Activated T-helper 9 cell treated with anti-CD3 and anti-CD28 coated beads, Interleukin-2, amount 50 U/mL, for 16 hours (primary cell): ENCODE measurements at places on chromosomes 12 and 14.

DNA sequence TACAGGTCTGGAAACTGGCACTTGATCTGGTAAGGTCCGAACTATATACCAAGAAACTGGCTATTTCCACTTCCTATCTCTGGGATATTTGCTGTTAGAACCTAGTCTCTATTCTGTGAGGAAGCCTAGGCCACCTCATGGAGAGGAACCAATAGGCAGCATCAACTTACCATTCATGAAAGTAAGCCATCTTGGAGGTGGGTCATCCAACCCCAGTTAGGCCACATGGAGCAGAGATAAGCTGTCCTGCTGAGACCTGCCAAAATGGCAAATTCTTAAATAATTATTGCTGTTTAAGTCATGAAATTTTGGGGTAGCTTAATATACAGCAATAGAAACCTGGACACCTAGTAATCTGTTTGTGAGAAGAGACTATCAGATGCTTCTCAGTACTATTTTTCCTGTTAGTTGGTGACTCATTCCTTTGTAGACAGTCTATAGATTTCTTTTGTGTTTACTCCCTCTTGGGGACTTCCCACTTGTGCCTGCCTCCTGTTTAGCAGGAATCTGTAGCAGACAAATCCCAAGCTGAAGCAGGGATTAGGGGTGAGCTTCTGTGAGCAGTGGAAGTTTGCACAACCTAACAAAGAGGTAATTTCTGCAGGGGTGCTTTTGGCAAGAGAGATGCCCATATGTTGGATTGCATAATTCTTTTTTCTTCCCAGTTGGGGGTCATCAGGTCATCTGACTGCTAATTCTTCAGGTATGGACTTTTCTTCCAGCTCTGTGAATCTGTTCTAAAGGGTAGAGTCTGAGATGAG is 136.8 kb downstream of the IGF1 start:
- no peak for DNase-seq

DNA sequence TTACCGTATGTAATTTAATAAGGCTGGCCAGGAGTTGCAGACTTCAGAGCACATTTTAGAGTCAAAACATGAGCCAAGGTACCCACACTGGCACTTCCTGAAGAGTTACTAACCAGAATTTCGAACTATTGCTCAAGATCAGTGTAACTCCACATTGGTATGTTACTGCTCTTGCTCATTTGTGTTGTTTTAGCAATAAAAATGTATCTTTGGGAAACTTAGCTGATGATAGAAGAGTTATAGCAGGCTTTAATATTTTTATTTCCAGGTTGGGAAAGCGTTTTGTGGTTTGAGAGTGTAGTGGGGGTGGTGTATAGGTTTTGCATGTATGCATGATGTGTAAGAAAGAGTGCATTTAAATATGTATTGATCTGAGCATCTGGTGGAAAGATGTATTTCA is 96.6 kb downstream of the SCN8A start:
- DNase-seq, result no peak

- no peak for DNase-seq
These were observed 6.1 kb upstream of the TMEM30B start for GRCh38 chr14:61287196-61287595.

DNA sequence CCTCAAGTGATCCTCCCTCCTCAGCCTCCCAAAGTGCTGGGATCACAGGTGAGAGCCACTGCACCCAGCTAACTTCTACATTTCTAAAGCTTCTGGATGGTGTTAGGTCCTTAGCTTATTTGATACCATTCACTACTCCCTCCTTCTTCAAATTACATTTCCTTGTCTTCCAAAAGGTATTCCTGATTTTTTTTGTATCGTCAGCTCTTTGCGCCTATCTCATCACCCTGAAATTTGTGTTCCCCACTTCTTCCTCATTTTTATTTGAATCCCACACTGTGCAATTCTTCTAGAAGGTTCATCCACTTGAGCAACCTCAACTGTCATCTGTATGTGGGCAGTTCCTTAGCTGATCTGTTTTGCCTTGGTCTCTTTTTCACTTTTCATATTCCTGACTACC is 241.8 kb upstream of the RGS6 start:
- no peak for DNase-seq
